ENCODE measurements at places on chromosomes 3 and 15. TPM values are rescaled to one million over a fixed set of nuclear protein-coding genes. Genes with fewer than 3 reads are reported as not detected.

GRCh38 chr3:24793896-24794295 is 299.2 kb upstream of the THRB start:
- no peaks in the 10 kb centered on the region for H3K4me1 ChIP-seq
- no peak overlapping the region for H3K27ac ChIP-seq
- DNase-seq, result no peak
- no peak overlapping the region for H3K4me3 ChIP-seq

- H3K4me3 ChIP-seq, result no peak overlapping the region
- no peak for DNase-seq
- H3K4me1 ChIP-seq, result no peaks in the 10 kb centered on the region
- no peak overlapping the region for H3K27ac ChIP-seq
- no peaks in the 10 kb centered on the region for H3K36me3 ChIP-seq
- H3K27me3 ChIP-seq, result no peaks in the 10 kb centered on the region
Observed at GRCh38 chr3:30122359-30122758, 484.0 kb upstream of the TGFBR2 start.

DNA sequence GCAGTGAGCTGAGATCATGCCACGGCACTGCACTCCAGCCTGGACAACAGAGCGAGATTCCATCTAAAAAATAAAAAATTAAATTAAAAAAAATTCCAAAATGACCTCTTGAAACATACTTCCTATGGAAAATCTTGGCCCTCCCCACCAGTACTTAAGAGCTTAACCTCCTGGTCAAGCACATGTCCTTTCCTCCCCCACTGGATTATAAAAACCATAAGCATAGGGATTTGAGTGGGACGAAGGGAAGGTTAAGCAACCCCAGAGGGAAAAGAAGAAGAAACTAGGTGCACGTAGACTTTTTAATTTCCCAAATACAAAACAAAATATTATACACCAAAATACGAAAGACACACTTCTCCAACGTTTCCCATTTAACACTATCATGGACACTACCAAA is 25.3 kb downstream of the SLC4A7 start:
- peaks cover 54% of the 10 kb centered on the region for H3K4me1 ChIP-seq
- H3K4me3 ChIP-seq, result no peak overlapping the region
- H3K27ac ChIP-seq, result no peak overlapping the region
- peaks cover 24% of the 10 kb centered on the region for H3K36me3 ChIP-seq
- no peaks in the 10 kb centered on the region for H3K27me3 ChIP-seq
- no peak for DNase-seq

- H3K36me3 ChIP-seq, result peaks cover 41% of the 10 kb centered on the region
- peak; percentile 62 for DNase-seq
- peaks cover 36% of the 10 kb centered on the region for H3K4me1 ChIP-seq
Observed at GRCh38 chr3:142447301-142447851, 461 bp downstream of the XRN1 start.

GRCh38 chr3:143215059-143215458 is 95.5 kb downstream of the CHST2 start:
- H3K27ac ChIP-seq, result no peak overlapping the region
- no peaks in the 10 kb centered on the region for H3K36me3 ChIP-seq
- no peak for DNase-seq
- H3K4me1 ChIP-seq, result peaks cover 20% of the 10 kb centered on the region

GRCh38 chr15:61889706-61890105 is 170.5 kb downstream of the VPS13C start:
- H3K36me3 ChIP-seq, result peaks cover 42% of the 10 kb centered on the region
- no peak overlapping the region for H3K27ac ChIP-seq
- H3K4me1 ChIP-seq, result no peaks in the 10 kb centered on the region
- H3K27me3 ChIP-seq, result no peaks in the 10 kb centered on the region
- no peak for DNase-seq
- H3K4me3 ChIP-seq, result no peak overlapping the region

DNA sequence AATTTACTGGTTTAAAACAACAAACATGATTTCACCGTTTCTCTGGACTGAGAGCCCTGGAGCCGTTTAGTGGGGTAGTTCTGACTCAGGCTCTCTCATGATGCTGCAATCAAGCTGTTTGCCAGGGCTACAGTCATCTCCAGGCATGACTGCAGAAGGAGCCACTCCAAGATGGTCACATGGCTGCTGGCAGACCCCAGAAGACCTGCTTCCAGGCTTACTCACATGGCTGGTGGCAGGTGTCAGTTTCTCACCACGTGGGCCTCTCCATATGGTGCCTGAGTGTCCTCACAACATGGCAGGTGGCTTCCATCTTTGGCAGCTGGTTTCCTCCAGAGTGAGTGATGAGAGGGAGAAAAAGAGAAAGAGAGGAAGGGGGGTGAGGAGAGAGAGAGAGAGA is 378.3 kb upstream of the RGMA start:
- no peaks in the 10 kb centered on the region for H3K4me1 ChIP-seq
- H3K36me3 ChIP-seq, result no peaks in the 10 kb centered on the region
- H3K27me3 ChIP-seq, result no peaks in the 10 kb centered on the region
- no peak overlapping the region for H3K27ac ChIP-seq

DNA sequence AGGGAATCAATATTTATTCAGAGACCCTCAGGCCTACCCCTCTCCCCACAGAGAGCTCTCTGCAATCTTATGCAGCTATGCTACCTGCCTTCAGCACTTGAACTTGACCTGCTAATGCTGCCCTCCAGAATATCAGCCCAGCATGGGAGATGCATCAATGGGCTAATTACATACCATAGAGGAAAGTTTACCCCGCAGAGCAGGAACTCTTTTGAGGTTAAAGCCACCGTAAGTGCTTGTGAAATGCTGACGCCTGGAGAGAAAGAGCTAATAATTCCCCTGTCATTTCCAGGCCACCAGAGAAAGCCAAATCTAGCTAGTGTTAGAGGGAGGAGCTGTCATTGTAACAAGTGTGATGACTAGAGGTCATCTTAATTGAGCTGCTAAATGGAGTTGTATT is 127.5 kb downstream of the CHST2 start:
- no peak overlapping the region for H3K27ac ChIP-seq
- no peaks in the 10 kb centered on the region for H3K4me1 ChIP-seq
- no peak overlapping the region for H3K4me3 ChIP-seq
- no peak for DNase-seq

GRCh38 chr3:115615001-115615814 is 8.1 kb upstream of the GAP43 start:
- no peak overlapping the region for H3K27ac ChIP-seq
- no peak overlapping the region for H3K4me3 ChIP-seq
- peaks cover 20% of the 10 kb centered on the region for H3K4me1 ChIP-seq
- no peaks in the 10 kb centered on the region for H3K36me3 ChIP-seq

DNA sequence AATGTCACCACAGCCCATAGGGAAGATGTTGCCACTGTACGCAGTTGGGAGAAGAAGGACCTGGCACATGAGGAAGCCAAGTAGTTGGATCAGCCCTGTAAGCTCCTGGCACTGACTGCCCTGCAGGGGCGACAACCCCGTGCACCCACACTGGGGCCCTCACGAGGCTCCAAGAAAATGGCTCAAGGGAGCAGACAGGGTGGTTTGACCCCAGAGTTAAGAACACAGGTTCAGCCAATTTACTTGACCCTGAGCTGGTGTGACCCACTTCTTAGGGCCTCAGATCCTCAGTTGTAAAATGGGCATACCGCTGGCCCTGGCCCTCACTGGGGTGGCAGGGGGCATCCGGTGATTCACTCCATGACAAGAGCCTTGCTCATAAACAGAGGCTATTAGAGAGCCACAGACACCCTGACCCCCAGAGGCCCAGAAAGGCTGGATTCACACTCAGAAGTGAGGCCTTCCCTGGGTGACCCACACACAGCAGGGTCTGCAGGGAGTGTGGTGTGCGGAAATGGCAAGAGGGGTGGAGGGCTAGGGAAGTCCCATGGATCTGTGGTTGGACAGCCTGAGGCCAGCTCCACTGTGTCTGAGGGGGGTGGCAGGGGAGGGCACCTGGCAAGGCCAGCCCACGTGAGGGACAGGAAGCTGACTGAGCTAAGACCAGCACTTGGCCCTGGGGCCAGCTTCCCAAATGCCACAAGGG is 1.7 kb upstream of the HHATL start:
- no peak for DNase-seq
- H3K27ac ChIP-seq, result no peak overlapping the region
- peaks cover 9% of the 10 kb centered on the region for H3K27me3 ChIP-seq
- no peak overlapping the region for H3K4me3 ChIP-seq
- no peaks in the 10 kb centered on the region for H3K4me1 ChIP-seq

GRCh38 chr3:6250167-6250566 is 610.7 kb upstream of the GRM7 start:
- no peak overlapping the region for H3K4me3 ChIP-seq
- no peak for DNase-seq
- H3K27me3 ChIP-seq, result no peaks in the 10 kb centered on the region
- no peak overlapping the region for H3K27ac ChIP-seq
- no peaks in the 10 kb centered on the region for H3K36me3 ChIP-seq

- H3K4me3 ChIP-seq, result no peak overlapping the region
- H3K27ac ChIP-seq, result no peak overlapping the region
- peaks cover 17% of the 10 kb centered on the region for H3K27me3 ChIP-seq
- H3K36me3 ChIP-seq, result no peaks in the 10 kb centered on the region
- H3K4me1 ChIP-seq, result peaks cover 10% of the 10 kb centered on the region
Observed at GRCh38 chr3:18236726-18237125, 188.4 kb downstream of the SATB1 start.

- H3K4me3 ChIP-seq, result no peak overlapping the region
- peaks cover 5% of the 10 kb centered on the region for H3K36me3 ChIP-seq
- H3K4me1 ChIP-seq, result peaks cover 77% of the 10 kb centered on the region
- no peaks in the 10 kb centered on the region for H3K27me3 ChIP-seq
- no peak for DNase-seq
Observed at GRCh38 chr15:67761343-67761742, 64.0 kb upstream of the SKOR1 start.

- H3K27ac ChIP-seq, result no peak overlapping the region
- no peak overlapping the region for H3K4me3 ChIP-seq
- H3K36me3 ChIP-seq, result no peaks in the 10 kb centered on the region
- H3K27me3 ChIP-seq, result peaks cover 19% of the 10 kb centered on the region
- peaks cover 8% of the 10 kb centered on the region for H3K4me1 ChIP-seq
Observed at GRCh38 chr3:194220901-194221326, 85.0 kb downstream of the HES1 start.

DNA sequence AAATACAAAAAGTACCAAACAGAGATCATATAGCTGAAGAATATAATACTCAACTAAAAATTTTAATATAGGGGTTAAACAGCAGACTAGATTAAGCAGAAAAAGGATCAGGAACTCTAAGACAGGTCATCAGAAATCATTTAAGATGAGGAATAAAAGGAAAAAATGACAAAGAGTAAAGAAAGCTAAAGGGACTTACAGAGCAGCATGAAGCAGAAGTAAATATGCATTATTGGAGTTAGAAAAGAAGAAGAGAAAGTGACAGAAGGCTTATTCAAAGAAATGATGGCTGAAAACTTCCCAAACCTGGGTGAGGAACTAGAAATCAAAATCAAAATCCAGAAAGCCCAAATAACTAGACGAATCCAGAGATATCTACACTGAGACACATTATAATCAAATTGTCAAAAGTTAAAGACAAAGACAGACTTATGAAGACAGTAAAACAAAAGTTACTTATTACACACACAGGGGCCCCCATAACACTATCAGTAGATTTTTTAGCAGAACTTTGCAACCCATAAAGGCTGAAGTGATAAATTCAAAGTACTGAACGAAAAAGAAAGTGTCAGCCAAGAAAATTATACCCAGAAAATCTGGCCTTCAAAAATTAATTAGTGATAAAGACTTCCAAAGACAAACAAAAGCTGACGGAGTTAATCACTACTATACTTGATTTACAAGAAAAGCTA is 95.6 kb downstream of the SCAPER start:
- H3K4me1 ChIP-seq, result peaks cover 11% of the 10 kb centered on the region
- H3K36me3 ChIP-seq, result peaks cover 7% of the 10 kb centered on the region
- DNase-seq, result no peak
- H3K4me3 ChIP-seq, result no peak overlapping the region
- H3K27me3 ChIP-seq, result no peaks in the 10 kb centered on the region

- peaks cover 27% of the 10 kb centered on the region for H3K4me1 ChIP-seq
- peaks cover 31% of the 10 kb centered on the region for H3K36me3 ChIP-seq
- peak; percentile 77 for DNase-seq
- peak overlapping the region; percentile 96 for H3K4me3 ChIP-seq
- no peaks in the 10 kb centered on the region for H3K27me3 ChIP-seq
Observed at GRCh38 chr3:196502775-196503195, 783 bp downstream of the RNF168 start.

DNA sequence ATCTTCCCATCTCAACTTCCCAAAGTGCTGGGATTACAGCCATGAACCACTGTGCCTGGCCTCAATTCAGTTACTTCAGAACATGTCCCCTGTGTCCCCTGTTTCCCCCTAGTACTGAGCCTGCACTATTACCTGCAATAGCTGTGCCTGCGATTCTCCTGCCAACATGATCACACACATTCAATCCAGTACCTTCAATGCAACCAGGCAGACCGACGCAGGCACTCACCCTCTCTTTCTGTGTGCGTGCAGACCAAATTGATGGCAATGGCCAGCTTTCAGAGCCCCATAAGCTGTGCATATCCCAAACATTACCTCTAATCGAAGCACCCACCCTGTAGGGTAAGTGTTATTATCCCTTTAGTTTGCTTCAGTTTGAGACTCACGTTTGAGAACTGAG is 73.0 kb upstream of the EPHB3 start:
- peaks cover 29% of the 10 kb centered on the region for H3K27me3 ChIP-seq
- H3K4me3 ChIP-seq, result no peak overlapping the region
- peaks cover 5% of the 10 kb centered on the region for H3K4me1 ChIP-seq

DNA sequence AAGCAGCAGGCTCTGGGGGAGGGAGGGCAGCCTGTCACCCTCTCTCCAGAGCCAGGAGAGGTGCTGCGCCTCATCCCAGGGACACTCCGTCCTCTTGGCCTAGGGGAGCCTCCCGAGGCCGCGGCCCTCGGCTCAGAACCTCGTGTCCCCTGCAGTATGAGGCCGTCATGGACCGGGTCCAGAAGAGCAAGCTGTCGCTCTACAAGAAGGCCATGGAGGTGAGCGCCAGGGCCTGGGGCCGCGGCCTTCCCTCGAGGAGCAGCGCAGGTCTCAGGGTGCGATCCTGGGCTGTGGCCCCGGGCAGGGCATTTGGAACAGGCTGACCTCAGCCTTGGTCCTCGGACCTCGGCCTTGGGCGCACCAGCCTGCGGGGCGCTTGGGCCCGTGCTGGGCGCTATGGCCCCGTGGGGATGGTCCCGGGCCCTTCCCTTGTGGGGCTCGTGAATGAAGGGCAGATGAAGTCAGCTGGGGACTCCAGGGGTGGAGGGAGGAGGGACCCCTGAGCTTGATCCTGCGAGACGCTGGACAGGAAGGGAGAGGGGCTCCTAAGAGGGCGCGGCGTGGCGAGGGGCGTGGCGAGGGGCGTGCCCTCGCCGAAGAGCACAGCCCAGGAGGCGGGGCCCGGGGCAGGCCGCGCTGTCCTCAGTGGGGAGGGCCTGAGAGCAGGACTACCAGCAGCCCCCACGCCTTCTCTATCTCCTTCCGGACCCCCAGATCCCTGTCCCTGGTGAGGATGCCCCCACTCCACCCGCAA is 32.9 kb downstream of the PSTPIP1 start:
- no peaks in the 10 kb centered on the region for H3K27me3 ChIP-seq
- H3K36me3 ChIP-seq, result peaks cover 35% of the 10 kb centered on the region
- no peak overlapping the region for H3K4me3 ChIP-seq
- H3K27ac ChIP-seq, result no peak overlapping the region

GRCh38 chr15:83850015-83850414 is 196.1 kb downstream of the ADAMTSL3 start:
- peaks cover 4% of the 10 kb centered on the region for H3K27me3 ChIP-seq
- DNase-seq, result no peak
- H3K4me1 ChIP-seq, result no peaks in the 10 kb centered on the region
- no peak overlapping the region for H3K4me3 ChIP-seq
- no peak overlapping the region for H3K27ac ChIP-seq

Gene MAP6D1
- total RNA-seq, result 1.3 TPM

Gene UBA7
- 85.5 TPM for total RNA-seq

Gene PP2D1
- total RNA-seq, result not detected

Gene TMCO5A
- total RNA-seq, result not detected

Gene LRRC57
- total RNA-seq, result 15.2 TPM

Gene ADAMTSL3
- total RNA-seq, result not detected

Gene PLSCR5
- total RNA-seq, result not detected

Gene ERICH6
- total RNA-seq, result not detected

Gene ITIH1
- not detected for total RNA-seq

All from activated CD4-positive, alpha-beta T cell treated with anti-CD3 and anti-CD28 coated beads for 36 hours (primary cell).